ENCODE measurements at places on chromosomes 1 and 21.

GRCh38 chr1:208467151-208467780, 223.1 kb upstream of the PLXNA2 start:
- DNase-seq, result no peak

- no peak for DNase-seq
These were observed 324.3 kb downstream of the TGFB2 start for GRCh38 chr1:218669431-218669830.

DNA sequence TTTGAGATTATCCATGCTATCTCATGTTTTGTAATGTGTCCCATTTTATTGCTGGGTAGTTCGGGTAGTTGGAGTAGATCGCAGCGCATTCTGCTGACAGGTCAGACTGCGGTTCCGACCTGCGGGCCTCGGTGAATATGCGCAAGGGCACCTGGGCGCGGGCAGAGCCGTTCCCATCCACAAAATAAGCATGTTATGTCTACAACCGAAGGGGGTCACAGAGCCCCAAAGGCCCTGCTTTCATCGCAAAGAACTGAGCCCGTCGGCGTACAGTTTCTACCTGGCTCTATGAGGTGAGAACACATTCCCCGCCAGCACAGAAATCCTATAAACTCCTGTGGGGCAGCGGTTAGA, 88.4 kb downstream of the PRKAB2 start:
- no peak for DNase-seq

DNA sequence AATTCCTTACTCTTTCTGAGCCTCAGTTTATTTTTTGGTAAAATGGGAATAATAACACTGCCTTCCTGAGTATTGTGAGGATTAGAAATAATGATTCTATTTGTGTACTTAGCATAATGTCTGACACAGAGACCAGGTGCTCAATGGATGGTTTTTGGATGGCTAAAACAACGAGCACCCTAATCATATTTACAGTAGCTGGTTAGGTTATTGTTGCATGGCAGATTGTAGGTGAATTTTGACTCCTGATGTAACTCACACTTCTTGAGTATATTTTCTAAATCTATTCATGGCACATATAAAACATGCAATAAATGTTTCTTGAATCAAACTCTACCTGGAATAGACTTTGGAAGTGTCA, 11.9 kb upstream of the DUSP10 start:
- DNase-seq, result no peak

GRCh38 chr1:160189649-160190625, at the start of gene CASQ1:
Gene CASQ1, plus strand, starts transcription at chr1:160190575. Its CDS starts 177 bp downstream, at chr1:160190752.
- peak; percentile 62 for DNase-seq

- no peak for DNase-seq
These were observed 27.2 kb upstream of the CLIC4 start for GRCh38 chr1:24717887-24718650.

GRCh38 chr1:183634429-183635065, 1.0 kb downstream of the ARPC5 start:
- no peak for DNase-seq

GRCh38 chr1:6614019-6614928, 743 bp downstream of the PHF13 start:
- peak; percentile 90 for DNase-seq

DNA sequence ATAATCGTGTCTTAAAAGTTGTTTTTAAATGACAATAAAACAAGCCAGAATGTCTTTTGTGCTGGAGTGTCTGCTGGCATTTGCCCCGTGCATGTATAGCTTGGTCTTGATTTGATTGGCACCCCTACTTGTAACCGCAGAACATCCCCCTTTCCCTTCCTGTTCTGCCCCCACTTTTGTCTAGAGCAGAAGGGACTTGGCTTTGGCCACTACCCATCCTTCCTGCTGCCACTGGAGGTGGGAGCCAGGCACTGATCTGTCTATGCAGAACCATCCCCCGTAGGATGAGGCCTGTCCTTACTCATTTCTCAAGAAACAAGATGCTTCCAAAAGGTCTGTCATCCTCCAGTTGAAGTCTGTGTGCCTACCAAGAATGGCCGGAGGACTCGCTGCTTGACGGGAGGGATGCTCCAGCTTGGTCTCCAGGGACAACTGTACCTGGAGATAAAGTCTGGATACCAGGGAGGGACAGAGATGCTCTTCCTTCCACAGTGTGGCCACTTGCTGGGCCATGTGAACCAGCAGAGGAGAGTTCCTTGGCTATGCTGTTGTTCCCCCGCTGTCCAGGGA, 1.1 kb upstream of the SLC27A3 start:
- DNase-seq, result no peak

DNA sequence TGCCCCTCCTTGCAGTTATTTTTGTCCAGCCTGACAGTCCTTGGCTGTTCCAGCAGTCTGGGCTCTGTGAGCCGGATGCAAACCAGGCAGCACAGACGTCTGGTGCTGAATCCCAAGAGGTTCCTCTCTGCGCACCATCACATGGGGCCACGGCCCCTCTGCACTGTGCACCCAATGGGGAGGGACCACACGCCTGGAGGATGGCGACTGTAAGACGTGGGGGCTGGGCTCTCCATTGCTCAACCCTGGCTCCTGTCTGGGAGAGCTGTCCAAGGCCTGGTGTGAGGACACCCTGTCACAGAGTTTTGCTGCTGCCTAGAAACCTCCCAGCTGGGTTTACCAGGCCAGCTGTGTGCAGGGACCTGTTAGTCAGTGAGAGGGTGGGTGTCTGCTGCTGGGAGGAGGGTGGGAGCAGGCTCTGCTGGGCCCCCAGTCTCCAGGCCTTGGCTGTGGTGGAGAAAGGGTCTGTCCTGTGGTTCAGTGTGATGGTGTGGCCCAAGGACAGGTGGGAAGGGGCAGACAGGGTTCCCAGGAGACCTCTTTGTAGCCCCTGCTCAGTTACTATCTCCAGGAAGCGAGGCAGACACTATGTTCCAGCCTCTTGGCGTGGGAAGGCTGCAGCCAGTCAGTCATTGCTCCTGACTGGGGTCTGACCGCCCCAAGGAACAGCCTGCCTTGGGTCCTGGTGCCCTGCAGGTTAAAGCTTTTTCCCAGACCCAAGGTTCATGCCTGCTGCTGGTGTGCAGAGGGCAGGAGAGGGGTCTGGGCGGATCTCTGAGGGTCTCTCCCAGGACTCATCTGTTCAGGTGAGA, 13.8 kb downstream of the HEYL start:
- DNase-seq, result peak; percentile 74
